ENCODE measurements at places on chromosomes 11 and 22.

- no peak for DNase-seq
Measured at GRCh38 chr11:134742956-134743819, 331.1 kb upstream of the B3GAT1 start.

DNA sequence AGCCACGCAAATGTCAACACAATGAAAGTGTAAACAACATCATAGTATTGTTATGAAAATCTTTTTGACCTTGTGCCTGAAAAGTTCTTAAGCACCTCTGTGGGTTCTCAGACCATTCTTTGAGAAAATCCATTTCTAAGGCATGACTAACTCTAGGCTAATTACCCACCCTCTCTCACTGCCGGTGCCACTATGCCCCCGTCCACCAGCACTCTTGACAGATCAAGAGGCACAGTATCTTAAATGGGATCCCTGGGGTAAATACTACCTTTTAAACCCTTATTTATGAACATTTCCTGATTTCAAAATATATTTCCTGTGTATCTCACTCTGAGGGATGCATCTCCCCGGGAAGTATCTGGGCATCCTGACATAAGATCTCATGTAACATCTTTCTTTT lies 607.5 kb downstream of the METTL15 start:
- DNase-seq = no peak

DNA sequence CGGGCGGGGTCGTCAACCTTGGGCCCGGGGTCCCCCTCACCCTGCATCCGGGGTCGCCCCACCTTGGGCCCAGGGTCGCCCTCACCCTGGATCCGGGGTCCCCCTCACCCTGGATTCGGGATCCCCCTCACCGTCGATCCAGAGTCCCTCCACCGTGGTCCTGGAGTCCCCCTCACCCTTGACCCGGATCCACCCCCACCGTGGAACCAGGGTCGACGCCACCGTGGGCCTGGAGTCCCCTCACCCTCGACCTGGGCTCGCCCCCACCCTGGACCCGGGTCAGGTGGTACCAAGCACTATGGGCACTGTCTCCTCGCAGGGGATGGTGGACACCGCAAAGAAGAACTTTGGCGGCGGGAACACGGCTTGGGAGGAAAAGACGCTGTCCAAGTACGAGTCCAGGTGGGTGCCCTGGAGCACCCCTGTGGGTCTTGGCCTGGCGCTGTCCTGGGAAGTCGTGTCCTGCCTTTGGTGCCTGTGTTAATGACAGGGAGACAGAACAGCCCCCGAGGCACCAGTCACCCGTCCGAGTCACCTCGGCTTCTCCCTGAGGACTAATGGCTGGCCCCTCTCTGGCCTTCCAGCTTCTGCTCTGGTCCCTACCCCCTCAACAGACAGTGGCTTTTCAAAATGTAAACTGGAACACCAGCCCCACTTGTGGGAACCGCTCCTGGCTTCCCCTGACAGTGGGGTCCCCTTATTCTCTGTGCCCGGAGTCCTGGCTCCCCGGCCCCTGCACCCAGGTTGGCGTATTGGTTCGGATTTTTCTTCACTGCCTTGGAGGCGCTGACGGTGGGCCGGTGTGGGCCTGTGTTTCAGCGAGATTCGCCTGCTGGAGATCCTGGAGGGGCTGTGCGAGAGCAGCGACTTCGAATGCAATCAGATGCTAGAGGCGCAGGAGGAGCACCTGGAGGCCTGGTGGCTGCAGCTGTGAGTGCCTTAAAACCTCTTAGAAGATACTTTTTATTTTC lies 762 bp downstream of the CRELD2 start:
- DNase-seq = no peak

DNA sequence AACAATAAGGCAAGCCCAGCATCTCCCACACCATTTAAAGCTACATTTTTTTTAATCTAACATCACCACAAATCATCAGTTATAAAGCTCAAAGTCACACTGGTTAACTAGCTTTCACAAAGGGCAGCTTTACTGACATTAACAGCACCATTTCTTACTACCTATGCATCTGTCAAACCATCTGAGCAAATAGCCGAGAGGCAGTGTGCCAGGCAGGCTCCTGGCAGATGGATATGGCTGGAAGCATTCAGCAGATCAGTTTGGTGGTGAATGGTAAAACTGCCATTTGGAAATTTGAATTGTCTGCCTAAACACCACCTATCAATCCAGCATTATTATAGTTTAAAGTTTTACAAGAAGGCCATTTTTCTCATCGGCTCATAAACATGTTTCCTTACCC lies 131.2 kb downstream of the TTC28 start:
- DNase-seq = no peak

GRCh38 chr22:20405291-20405930 lies 11.5 kb downstream of the ZNF74 start:
- no peak for DNase-seq

DNA sequence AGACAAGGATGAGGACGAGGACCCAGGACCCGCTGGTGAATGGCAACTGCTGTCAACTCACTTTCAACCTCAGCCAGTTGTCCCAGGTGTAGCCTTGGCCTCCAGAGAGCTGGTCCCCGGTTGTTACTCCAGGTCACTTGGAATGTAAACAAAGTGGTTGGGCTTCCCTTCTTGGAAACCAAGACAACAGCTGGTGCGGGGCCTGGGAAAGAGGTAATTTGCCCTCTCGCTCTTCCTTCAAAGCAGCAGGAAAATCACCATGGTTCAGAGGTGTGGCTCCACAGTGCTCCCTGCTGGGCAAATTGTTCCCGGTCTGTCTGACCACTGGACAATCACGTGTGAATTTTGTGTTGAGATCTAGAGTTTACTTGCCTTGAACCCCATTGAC lies 15.0 kb downstream of the SLC1A2 start:
- DNase-seq = no peak

DNA sequence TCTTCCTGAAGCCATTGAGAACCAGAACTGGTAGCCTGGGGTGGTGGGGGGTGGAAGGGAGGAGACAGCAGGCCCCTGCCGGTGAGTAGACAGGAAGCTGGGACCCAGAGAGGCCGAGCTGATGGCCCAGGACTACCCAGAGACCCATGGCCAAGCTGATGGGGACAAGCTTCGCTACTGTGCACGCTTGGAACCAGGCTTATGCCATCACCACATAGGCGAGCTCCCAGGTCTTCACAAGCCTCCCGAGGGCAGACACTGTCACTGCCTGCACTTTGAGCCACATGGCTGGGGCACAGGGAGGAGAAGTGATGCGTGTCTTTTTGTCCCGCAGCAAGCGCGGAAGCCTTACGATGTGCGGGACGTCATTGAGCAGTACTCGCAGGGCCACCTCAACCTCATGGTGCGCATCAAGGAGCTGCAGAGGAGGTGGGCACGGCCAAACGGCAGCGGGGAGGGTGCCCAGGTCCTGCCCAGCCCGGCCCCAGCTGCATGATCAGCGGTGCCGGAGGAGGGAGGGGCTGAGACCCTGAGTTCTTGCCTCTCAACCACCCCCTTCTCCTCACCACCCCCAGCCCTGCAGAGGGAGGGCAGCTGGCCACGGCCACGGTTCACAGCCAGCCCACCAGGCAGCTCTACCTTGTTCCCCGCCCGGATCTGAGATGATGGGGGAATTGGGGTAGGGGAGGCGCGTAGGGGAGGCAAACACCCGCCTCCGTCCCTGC lies 76.0 kb upstream of the KCNQ1OT1 start:
- no peak for DNase-seq

DNA sequence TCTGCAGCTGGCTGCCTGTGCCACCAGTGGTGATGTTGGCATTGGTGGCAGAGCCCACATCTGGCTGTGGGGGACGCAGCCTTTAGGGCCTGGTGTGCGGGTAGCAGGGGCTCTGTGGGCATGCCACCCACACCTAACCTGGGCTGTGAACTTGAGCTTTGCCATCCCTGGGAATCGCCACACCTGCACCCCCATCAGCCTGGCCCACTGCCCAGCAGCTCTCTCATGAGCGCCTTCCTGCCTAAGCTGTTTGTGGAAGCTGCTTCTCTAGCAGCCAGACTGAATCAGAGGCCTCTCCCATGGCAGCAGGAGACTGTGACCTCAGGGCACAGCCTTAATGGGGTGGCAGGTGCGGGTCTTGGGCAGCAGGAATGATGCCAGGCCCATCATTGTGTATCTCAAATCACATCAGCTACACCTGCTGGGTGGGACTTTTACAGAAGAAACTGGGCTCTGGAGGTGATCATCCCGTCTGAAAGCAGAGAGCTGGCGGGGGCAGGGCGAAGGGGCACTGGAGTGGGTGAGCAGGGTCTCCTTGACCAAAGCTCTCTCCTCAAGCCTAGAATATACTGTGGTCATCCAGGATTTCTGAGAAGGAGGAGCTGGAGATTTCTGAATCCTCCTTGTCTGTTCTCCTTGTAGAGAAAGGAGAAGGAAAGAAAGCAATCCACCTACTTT lies 17.8 kb upstream of the CARS1 start:
- no peak for DNase-seq

DNA sequence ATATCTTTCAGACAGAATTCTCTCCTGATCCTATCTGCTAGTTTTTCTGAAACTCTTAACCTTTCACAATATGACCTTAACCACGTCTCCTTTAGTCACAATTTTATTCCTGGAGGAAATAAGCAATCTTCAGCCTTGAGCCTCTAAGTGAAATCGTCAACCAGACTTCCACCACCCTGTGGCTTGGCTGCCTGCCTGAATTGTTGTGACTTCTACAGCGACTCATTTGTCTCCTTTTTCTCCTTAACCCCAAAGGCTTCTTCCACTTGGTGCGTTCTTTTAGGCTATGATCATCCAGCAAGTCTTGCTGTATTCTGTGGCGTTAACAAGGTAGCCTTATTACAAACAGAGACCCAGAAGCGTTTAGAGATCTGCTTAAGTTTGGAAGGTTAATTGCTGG lies 535.1 kb upstream of the ARHGAP42 start:
- DNase-seq = no peak

DNA sequence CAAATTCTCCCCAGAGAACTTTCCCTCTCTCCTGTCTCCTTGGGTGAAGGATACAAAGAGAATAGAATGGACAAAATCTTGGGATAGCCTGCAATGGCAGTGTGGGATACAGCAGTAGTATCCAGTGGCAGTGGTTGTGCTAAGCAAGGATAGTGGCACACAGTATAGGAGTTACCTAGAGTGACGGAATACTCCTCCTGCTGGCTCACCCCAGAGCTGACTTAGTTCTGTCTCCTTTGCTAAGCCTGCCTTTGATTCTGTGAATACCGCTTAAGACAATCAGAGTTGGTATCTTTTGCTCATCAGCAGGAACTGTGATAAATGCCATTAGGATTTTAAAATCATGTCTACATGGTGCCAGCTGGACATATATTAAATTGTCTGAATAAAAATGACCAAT lies 404.3 kb downstream of the JRKL start:
- no peak for DNase-seq

- no peak for DNase-seq
Measured at GRCh38 chr22:28222052-28222451, 303.0 kb upstream of the PITPNB start.

GRCh38 chr11:25992294-25992693 lies 339.6 kb upstream of the ANO3 start:
- no peak for DNase-seq

DNA sequence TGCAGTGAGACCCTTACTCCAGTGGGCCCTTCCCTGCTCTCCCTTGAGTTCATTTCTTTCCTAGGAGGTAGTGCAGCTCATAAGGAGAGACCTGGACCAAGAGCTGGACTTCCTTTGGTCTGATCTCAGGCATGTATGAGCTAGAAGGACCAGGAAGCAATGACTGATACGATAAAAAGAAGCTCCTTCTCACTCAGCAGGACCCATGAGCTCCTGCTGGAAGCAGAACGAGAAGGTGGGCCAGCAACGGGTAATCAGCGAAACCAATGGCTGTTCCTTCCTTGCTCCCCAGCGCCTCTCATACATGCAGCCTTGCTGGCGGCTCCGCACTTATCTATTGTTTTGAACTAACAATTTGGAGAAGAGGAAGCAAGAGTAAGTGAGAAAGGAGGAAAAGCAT lies 56.8 kb downstream of the RPUSD4 start:
- no peak for DNase-seq

- DNase-seq = peak; percentile 31
Measured at GRCh38 chr11:64624883-64625481, 34.0 kb downstream of the SLC22A12 start.

GRCh38 chr22:49238181-49239141 lies 589.2 kb downstream of the BRD1 start:
- no peak for DNase-seq

GRCh38 chr11:494761-495536 lies 12.1 kb downstream of the RNH1 start:
- DNase-seq = no peak

DNA sequence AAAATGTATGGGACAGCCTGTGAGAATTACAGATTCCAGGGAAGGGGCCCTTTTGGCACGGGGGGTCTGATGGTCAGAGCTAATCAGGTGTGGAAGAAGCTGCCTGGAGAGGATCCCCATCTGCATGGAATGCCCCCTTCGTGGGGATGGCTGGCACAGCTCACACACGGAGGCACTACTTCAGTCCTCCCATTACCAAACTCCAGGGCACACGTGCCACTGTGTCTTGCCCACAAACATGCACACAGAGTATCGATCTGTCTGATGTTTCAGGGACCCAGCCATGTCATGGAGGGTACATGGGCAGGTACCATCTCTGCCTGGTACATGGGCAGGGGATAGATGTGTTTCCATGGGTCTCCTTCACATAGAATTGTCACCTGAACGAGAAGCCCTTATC lies 14.7 kb downstream of the KCNQ1OT1 start:
- no peak for DNase-seq

DNA sequence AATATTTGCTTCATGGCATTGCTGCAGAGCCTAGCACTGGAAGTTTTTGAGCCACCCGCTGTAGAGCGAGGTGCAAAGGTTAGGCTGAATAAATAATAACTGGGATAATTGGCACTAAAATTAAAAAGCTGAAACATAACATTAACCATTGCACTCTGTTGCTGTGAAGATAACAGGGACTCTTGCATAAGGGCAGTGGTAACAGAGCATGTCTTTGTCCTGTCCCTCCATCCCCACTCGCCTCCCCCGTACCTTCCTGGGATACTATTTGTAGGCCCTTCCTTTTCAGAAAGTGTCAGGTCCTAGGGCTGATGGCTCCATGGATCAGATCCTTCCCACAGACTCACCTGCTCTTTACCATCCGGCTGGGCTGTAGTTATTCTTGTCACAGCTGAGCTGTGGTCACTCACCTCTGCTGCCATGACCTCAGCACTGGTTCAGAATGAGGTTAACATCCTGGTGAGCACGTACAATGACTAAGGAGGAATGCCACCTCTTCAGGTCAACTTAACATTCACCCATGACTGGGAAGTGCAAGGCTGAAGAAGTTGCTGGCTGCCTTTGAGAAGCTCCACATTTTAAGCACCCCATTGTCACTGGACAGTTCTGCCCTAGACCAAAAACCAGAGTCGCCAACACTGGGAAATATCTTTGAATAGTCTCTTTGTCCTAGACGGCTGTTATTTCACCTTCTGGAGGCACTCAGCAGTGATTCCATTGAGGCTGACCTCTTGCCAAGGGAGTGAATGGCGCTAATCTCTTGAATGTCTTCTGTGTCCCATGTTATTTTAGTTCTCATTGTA lies 103.2 kb upstream of the KIRREL3 start:
- DNase-seq = no peak

GRCh38 chr11:62687508-62688396 lies 1.6 kb downstream of the LRRN4CL start:
- DNase-seq = no peak

GRCh38 chr11:45098929-45099328 lies 47.5 kb upstream of the PRDM11 start:
- DNase-seq = no peak

All from bone marrow (tissue), 2 donors.